ENCODE measurements at places on chromosomes 7 and 10.

- no peak for DNase-seq
These were observed 17.0 kb upstream of the WAPL start for GRCh38 chr10:86538547-86538946.

DNA sequence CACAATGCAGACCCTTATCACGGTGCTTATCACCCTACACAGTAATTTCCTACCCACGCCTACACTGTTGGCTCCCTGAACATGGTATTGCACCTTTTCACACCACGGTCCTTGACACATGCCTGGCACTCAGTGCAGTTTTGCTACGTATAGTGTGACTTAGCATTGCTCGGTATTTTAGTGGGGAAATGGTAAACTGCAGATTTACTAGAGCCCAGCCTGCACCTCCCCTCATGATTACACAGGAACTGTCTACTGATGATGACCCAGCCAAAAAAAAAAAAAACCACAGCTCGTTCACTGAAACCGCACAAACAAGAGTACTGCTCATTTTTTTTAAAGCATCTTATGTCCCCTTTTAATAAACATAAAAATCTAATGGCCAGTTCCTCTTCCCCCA, 124.2 kb upstream of the ZNF746 start:
- DNase-seq: no peak

DNA sequence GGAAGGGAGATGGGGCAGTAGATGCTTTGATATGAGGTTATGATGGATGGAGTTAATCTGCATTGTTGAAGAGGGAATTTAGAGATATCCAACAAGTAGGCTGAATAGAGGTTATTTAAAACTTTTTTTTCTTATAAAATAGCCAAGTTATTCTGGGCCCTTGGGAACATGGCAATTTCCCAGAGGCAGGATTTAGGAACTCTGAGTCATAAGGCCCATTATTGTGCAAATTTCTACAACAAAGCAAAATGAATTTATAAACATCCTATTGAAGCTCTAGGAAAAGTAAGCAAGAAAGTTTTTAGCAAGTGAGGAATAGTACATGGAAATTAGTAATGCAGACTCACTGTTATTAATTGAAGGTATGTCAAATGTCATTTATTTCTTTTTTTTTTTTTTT, 160.9 kb upstream of the NPY start:
- no peak for DNase-seq

- no peak for DNase-seq
These were observed 33.6 kb upstream of the A1CF start for GRCh38 chr10:50919010-50919409.

DNA sequence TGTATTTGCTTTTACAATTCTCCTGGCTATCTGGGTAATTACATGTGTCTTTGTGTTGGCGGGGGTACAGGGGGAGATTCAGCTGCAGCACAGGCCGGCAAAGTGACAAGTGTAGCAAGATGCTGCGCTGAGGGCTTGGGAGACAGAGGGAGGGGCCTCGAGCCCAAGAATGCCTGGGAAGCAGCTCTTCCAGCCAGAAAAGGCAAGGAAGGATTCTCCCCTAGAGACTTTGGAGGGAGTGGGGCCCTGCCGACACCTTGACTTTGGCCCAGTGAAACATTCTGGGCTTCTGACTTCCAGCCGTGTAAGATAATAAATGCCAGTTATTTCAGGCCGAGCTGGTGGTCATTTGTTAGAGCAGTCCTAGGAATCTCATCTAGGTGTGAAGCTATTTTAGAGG, 7.2 kb upstream of the REPIN1 start:
- DNase-seq: no peak

- DNase-seq: no peak
These were observed 131.1 kb downstream of the PDE1C start for GRCh38 chr7:31939076-31939475.

GRCh38 chr10:72248468-72249151, 25.1 kb upstream of the DDIT4 start:
- DNase-seq: peak; percentile 51

- DNase-seq: peak; percentile 81
These were observed at the start of gene GLRX3 for GRCh38 chr10:130136226-130137089. Gene GLRX3 (plus strand): TSS chr10:130136391. CDS start chr10:130136421, 30 bp downstream.

DNA sequence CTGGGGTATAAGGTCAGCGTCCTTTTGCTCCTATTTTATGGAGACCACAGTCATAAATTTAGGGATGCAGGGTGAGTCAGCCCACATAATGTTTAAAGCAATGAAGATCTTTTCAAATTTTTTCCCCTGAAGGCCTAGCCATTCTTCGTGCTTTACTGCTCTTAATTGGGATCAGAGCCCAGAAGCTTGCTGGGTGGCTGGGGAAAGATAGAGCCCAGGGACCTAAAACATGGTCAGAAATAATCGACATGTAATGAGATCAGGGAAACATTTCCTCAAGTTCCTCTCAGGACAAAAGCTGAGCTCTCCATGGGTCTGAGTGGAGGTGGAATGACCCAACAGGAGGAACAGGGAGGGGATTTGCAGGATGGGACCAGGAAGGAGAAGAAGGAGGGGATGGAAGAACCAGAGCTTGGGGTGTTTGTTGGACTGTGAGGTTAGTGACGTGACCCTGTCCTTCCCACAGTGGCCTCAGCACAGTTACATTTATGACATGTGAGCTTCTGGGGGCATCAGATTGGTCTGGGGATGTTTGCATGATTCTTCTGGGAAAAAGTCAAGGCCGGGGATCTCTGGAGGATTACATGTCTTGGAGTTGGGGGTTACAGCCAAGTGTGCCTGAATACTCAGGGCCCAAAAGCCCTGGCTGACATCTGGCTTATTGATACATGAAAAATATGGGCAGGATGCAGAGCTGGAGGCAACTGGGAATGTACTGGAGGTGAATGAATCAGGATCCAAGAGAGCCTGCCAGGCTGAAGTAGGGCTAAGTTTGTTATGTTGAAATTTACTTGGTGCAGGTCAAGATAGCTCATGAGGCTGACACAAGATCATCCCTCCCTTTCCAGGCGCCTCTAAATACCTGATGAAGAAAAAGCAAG, 477.9 kb downstream of the RPS24 start:
- DNase-seq: no peak

DNA sequence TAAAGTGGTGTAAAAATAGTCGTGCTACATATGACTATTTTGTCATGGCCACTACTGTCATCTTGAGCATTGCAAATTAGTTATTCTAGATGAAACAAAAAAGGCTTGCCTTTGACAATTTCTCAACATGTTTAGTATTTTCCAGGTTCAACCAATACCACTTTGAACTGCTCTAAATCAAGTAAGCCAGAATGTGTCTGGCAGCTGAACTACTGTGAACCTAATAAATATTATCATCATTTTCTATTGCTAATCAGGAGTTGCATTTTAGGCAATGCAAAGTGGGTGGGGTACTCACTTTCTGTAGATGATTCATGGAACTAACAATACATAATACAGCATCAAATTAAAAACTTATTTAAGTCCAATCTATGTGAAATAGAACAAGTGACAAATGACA, 877.2 kb downstream of the CNTNAP2 start:
- no peak for DNase-seq

DNA sequence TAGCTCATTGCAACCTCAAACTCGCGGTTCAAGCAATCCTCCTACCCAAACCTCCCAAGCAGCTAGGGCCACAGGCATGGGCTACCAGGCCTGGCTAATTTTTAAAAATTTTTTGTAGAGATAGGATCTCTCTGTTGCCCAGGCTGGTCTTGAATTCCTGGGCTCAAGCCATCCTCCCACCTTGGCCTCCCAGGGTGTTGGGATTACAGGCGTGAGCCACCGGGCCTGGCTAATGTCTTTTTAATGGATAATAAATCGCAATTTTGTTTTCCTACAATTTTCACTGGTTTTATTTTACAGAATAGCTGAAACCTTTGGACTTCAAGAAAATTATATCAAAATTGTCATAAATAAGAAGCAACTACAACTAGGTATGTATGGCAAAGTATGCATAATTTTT, 10.9 kb downstream of the NUB1 start:
- no peak for DNase-seq

GRCh38 chr7:15407910-15408309, 153.9 kb downstream of the AGMO start:
- DNase-seq: no peak

DNA sequence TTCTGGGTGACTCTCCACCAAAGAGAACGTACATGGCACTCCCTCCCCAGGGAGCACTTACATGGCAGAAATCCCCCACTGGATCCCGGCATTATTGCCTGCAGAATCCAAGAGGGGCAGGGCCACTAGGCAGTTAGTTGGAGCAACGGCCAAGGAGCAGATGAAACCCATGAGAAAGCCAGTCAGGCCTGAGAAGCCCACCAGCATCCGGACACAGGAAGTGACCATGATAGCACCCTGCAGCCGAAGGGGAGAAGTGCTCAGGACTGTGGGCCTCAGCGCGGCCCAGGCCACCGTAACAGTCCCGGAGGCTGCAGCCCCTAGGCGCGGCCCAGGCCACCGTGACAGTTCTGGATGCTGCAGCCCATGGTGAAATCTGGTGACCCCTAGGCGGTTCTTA, 43.5 kb downstream of the STRA8 start:
- DNase-seq: no peak

DNA sequence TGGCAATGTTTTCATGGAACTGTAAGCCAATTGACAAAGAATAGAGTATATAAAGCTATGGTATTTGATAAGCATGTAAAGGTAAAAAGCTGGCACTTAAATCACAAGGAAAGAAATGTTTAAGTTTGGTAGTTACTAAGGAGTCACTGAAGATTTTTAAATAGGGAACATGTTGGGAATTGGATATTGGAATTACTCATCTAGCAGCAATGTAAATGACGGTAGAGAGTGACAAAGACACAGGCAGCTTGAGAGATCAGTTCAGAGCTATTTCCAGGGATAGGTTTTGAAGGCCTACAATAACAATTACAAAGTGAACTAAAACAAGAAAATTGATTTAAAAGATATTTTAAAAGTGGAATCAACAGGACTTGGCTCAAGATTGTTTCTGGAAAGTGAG, 36.8 kb downstream of the SP8 start:
- no peak for DNase-seq

GRCh38 chr10:8778713-8779112, 724.2 kb downstream of the GATA3 start:
- DNase-seq: no peak

DNA sequence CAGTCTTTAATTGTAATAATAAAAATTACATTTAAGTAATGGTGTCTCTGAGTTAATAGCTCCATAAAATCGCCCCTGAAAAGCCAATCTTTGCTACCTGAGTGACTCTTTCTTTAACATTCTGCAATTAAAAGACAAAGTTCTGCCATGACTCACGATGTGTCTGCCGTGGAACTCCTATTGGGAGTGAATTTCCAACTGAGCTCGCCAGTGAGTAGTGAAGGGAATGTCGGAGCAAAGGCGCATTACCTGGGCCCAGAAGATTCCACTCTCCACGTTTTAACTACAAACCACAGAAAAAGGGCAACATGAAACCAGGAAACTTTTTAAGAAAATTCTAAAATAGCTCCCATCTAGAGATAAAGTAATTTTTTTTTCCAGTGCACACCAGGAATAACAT, 36.9 kb upstream of the RNF32 start:
- DNase-seq: no peak

GRCh38 chr10:61732629-61733278, 70.0 kb downstream of the CABCOCO1 start:
- DNase-seq: no peak

GRCh38 chr7:119996634-119997033, 276.3 kb upstream of the KCND2 start:
- no peak for DNase-seq

- DNase-seq: no peak
These were observed 80.8 kb upstream of the PRSS1 start for GRCh38 chr7:142668495-142668894.

- DNase-seq: no peak
These were observed 16.0 kb downstream of the PAPSS2 start for GRCh38 chr10:87675396-87676376.

GRCh38 chr7:112573302-112574039, 92.7 kb downstream of the LSMEM1 start:
- no peak for DNase-seq

GRCh38 chr10:20327954-20328353, 511.7 kb downstream of the PLXDC2 start:
- DNase-seq: no peak

DNA sequence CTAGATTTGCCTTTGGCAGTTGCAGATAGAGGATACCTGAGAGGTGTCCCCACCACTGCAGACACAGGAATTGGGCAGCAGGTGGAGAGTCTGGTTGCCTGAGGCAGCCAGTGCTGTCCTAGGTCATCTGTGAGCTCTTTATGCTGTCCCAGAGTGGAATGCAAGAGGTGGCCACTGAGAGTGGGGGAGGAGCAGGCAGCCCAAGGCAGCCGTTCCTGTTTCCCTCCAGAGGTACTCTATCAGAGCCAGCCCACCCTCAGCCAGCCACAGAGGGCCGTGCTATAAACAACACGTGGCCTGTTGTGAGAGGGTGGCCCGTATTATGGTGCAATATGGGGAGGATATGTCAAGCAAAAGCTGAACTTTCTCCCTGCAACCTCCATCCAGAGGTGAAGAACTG, 8.5 kb downstream of the LRRC18 start:
- no peak for DNase-seq

GRCh38 chr7:16913643-16914042, 31.9 kb upstream of the AGR3 start:
- DNase-seq: no peak

GRCh38 chr10:63383141-63383540, 82.6 kb downstream of the JMJD1C start:
- DNase-seq: no peak

- DNase-seq: no peak
These were observed 28.6 kb downstream of the SORBS1 start for GRCh38 chr10:95532536-95532935.

DNA sequence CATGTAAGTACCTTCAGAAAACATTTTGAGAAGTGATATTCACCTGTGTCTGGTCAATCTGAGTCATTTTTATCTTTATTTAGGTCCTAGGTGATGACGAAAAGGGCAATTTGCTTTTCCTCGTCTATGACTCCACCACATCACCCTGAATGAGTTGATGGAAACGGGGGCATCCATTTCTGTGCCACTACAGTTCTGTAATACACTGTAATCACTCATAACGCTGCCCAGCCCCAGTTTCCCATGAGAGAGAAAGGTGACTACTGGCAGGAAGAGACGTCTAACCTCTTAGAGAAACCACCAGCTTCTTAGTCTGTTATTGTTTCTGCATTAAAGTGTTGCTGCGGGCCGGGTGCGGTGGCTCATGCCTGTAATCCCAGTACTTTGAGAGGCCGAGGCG, 205.3 kb upstream of the MKLN1 start:
- DNase-seq: no peak

- no peak for DNase-seq
These were observed 11.9 kb upstream of the TEX36 start for GRCh38 chr10:125694883-125695282.

- no peak for DNase-seq
These were observed 64.7 kb downstream of the DIP2C start for GRCh38 chr10:624605-625332.

DNA sequence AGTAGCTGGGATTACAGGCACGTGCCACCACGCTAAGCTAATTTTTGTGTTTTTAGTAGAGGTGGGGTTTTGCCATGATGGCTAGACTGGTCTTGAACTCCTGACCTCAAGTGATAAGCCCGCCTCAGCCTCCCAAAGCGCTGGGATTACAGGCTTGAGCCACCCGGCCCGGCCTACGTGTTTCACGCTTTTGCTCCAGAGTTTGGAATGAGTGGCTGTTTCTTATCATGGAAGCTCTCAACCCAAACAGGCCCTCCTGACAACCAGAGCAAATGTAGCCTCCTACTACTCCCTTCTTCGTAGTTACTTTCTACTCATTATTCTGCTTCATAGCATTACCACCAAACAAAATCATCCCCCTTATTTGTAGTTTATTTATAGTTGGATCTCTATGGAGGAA, 26.8 kb upstream of the CASD1 start:
- DNase-seq: no peak

GRCh38 chr7:109456116-109456515, 886.4 kb downstream of the DNAJB9 start:
- DNase-seq: no peak

GRCh38 chr10:22481687-22482539, 136.6 kb downstream of the SPAG6 start:
- no peak for DNase-seq

Measured in activated CD4-positive, alpha-beta T cell treated with anti-CD3 and anti-CD28 coated beads for 1 hour (primary cell).